HepG2 (cell line): ENCODE measurements at places on chromosomes 7 and 10.

- DNase-seq: no peak
Measured at GRCh38 chr7:20408467-20408826, 77.7 kb downstream of the ITGB8 start.

DNA sequence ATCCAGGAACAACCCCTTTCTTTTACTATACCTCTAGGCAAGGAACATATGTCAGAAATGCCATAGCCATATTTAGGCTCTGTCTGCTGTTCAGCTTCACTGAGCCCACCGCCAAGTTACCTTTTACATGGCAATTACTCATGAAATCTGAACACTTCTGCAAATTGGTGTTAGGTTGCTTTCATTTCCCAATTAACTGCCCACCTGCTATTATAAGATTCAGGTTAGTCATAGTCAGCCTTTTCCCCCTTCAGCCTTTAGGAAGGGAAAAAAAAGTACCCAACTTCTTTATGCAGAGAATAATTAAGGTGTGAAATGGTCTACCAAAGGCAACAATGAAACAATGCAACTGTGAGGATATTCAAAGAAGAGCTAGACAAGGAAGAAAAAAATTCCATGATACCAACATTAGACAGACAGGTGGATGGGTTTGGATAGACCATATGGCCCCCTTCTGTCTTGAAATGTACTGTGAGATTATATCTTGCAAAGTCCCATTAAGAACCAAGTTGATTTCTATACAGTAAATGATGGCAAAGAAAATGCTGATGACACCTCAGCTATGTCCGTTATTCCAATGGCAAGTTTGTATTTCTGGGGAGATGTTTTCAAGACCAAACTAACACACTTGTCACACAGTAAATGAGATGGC lies 442.1 kb upstream of the NRP1 start:
- DNase-seq: no peak

DNA sequence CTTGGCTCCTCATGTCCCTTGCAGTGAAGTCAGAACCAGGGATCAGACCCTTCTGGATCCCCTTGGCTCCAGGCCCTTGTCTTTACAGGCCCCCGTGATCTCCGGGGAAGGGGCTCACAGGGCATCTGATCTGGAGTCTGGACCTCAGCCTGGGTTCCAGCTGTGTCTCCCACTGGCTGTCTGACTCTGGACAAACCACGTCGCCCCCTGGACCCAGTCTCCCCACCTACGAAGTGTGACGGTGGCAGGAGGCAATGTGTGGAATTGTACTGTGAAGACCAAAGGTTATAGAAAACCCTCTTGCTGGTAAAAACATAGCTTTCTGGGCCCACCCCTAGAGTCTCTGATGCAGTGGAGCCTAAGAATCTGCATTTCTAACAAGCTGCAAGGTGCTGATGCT lies 15.5 kb upstream of the C10orf71 start:
- DNase-seq: no peak

GRCh38 chr10:11177926-11178471 lies 160.3 kb downstream of the CELF2 start:
- DNase-seq: no peak

DNA sequence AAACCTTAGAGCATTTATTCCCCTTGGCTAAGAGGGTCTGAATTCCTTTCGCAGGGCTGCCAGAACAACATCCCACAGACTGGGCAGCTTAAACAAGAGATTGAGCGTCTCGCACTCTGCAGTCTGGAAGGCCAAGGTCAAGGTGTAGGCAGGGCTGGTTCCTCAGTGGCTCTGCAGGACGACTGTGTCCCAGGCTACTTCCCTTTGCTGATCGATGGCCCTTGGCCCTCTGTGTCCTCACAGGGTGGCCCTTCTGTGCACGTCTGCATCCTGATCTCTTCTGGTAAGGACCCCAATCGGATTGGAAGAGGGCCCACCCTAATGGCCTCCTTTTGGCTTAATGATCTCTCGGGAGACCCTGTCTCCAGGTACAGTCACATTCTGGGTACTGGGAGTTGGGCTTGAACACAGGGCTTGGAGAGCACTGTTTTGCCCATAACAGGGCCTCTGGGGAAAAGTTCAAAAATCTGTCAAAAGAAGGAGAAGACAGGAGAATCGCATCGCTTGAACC lies 35.1 kb upstream of the DNAJB6 start:
- DNase-seq: no peak

- peak; percentile 20 for DNase-seq
Measured at GRCh38 chr10:34906067-34906965, 91.2 kb upstream of the PARD3 start.

DNA sequence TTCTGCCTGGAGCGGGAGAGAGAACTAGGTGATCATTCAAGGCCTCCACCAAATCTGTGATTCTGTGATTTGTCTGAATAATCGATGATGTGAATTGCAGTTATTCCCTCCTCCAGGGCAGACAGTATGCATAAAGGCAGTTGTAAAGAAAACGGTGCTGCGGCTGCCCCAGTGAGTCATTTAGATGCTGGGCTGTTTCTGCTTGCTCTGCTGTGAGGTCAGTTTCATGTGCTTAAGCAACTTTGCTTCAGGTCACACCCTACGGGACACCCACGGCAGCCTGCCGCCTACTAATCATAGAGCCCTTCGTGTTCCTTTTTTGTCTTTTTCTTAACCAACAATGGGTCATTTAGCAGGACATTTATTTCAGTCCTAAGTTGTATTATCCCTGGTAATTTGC lies 158.1 kb upstream of the PITRM1 start:
- no peak for DNase-seq

GRCh38 chr10:131560166-131560565 lies 248.6 kb upstream of the TCERG1L start:
- no peak for DNase-seq

DNA sequence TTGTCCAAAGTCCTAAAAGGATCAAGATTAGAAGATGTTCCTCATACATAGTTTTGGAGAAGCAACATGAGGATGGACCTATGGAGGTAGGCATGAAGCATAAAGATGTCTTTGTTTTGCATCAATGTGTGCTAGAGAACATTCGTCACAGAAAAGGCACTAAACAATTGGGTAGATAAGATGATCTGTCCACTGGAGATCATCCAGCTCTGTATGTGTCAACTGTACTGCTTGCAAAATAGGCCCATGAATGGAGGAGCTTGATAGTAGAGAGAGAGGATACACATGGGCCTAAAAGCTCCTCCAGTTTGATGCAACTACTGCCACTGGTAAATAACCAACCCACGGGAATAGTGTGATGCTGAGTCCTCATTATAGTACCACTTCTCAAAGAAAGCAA lies 286.4 kb upstream of the HGF start:
- DNase-seq: no peak

GRCh38 chr7:18289788-18290187 lies 205.8 kb upstream of the HDAC9 start:
- no peak for DNase-seq

- no peak for DNase-seq
Measured at GRCh38 chr7:76071316-76072242, 23.7 kb downstream of the MDH2 start.
